ENCODE measurements at places on chromosomes 3 and 15.

GRCh38 chr3:130260918-130261317 lies 84.6 kb upstream of the COL6A5 start:
- DNase-seq: no peak

DNA sequence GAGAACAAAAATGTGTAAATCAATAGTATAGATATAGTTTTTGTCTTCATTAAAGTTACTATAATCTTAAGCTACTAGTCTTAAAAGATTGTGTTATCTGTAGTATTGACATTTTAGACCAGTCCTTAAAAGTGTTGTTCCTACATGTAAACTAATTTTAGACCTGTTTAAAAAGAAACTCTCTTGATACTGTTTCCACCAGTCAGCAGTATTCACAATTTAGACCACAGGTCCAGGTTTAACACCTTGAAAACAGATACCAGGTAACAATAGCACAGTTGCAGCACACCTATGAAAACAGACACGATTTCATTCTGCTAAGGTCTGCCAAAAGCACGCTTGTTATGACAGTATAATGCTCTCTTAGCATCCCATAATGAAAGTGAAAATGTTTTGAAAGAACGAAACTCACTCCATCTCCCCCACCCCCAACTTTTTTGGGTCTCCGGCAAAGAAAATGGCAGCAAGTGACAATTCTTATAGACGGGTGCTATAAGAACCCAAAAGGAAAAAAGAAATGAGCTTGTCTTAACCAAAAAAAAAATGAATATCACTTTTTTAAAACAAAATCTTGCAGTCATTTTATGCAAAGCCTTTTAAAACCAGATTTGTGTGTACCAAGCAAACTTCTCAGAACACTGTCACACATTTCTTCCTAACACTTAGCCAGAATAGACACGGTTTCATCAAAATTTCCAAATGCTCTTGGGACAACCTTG lies 1.6 kb downstream of the EIF4E3 start:
- DNase-seq: no peak

DNA sequence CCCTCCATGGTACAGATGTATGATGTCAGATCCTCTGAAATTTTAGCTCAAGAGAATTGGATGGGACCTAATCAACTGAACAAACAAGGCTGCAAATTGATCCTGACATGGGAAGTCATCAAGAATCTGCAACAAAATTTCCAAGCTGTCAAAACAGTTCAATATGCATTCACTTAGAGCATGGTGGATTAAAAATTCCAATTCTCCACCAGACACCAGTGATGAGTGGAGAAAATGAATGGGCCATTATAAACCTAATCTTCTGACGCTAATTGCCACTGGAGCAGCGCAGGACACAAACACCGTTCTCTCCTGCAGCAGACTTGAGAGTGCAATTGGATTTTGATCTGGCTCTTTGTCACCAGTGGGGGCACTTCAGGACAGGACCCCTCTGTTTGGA lies 94.2 kb downstream of the MINAR1 start:
- DNase-seq: no peak

DNA sequence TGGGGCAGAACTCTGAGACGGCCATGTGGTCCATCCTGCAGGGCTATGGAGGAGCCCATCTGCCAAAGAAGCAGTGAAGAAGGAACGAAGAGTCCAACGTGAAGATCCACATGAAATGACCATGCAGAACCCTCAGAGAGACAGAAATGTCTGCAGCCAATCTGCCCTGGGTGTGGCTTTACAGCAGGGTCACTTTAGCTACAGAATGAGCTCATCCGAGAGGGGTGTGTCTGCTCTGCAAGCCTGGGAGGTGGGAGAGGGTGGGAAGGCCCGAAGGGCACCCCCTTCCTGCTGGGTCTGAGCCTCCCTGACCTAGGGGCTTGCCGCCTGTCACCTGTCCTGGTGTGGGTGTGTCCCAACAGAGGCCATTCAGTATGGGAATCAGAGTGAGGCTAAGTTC lies 176.3 kb downstream of the ATP10A start:
- no peak for DNase-seq

- no peak for DNase-seq
These were observed at the start of gene ROBO1 for GRCh38 chr3:79767905-79768267. ROBO1 (minus strand) TSS chr3:79767998.

GRCh38 chr15:74375303-74375693 lies 7.9 kb upstream of the CYP11A1 start:
- DNase-seq: peak; percentile 94

GRCh38 chr3:99505646-99506269 lies 132.6 kb upstream of the COL8A1 start:
- DNase-seq: no peak

DNA sequence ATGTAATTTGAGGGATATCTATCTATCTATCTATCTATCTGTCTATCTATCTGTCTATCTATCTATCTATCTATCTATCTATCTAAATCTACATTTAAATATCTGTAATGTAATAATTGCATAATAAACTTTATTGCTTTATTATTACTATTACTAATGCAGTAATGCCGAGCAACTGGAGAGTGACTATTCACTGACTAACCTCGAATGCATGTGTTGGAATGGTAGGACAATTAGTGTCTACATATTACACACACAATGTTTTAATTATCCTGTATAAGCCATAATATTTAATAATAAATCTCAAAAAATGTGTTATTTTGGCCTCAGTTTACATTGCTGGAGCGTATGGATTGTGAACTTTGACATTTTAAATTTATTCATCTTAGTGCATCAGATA lies 25.2 kb upstream of the CNTN3 start:
- no peak for DNase-seq

DNA sequence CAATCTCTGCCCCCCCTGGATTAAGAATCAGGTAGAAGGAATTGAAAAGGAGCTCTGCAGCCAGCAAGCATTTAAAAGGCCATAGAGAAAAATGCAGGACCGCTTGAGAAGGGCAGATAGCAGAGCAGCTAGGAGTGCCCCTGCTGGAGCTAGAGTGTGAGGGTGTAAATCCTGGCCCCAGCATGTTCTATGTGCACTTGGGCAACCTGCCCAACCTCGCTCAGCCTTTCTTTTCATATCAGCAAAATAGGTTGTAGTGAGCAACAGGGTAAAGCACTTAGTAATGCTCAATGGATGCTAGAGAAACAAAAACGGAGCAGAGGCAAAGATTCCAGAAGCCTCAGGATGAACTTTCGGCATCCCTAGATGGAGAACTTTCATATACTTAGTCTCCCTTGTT lies 25.0 kb upstream of the THBS1 start:
- no peak for DNase-seq

DNA sequence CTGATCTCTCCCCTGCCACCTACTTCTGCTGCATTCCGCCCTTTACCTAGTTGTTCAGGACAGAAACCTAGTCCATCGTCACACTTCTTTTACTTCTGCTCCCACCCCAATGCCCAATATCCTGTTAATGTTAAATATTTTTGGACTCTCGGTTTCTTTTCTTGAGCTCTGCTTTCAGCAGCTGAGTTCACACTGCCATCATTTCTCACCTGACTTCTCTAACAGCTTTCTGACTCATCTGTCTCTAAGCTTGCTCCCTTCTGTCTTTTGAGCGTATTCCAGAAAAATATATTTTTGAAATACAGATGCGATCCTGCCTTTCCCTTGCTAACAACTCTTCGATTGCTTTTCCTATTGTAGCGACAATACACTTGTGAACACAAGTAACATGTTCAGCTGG lies 183.4 kb downstream of the KLHL25 start:
- DNase-seq: no peak

- no peak for DNase-seq
These were observed 11.6 kb downstream of the RPL15 start for GRCh38 chr3:23928524-23928923.

GRCh38 chr3:160973067-160973809 lies 131.9 kb downstream of the B3GALNT1 start:
- DNase-seq: no peak

DNA sequence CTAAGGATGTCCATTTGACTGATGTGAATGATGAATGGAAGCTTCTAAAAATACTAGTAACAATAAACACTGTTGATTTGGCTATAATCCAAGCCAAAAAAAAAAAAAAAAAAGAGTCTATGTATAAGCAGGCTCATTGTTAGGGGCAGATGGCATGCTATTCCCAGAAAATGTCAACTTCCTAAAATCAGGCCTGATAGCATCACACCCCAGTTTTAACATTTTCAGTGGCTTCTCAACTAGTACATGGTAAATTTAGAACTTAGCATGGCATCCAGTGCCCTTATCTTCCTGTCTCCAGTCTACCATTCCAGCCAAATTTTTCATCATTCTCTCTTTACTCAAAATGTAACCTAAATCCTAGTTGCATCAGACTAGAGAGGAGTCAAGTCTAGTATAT lies 288.2 kb upstream of the ZNF385D start:
- DNase-seq: no peak

GRCh38 chr3:66418475-66418931 lies 82.3 kb downstream of the LRIG1 start:
- DNase-seq: no peak

DNA sequence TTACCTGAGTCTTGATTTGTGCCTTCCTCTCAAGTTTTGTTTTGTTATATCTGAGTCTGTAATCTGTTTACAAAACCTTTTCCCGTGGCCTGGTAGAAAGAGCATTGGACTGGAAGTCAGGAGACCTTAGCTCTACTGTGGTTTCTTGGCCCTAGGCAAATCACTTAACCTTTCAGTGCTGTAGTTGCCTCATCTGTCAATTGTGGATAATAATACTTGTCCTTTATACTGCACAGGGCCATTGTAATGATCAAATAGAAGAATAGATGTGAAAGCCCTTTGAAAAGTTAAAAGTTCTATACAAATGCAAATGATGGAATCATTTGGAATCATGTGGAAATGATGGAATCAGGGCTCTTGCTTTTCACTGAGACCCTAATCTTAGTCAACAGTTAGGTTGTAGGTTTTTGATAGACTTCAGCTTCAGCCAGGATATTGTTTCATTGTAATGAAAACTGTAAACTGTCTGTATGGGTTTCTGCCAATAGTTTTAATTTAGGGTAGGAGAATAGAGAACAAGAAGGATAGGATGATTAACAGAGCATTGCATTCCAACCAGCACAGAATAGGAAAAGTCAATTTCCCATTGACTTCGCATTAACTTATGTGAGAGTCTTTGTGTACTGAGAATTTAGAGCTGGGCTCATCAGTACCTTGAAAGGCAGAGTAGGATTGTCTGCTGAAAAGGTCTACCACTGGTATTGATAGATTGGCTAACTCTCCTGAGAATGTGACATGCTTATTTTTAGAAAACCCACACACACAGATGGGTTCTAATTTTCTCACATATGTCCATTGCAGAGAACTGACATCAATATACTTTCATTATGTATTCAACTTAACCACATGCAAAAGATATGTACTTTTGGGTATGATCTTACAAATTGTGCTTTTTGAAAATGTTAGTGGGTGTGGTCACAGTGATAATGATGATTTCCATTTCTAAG lies 21.8 kb downstream of the MAP2K5 start:
- no peak for DNase-seq

DNA sequence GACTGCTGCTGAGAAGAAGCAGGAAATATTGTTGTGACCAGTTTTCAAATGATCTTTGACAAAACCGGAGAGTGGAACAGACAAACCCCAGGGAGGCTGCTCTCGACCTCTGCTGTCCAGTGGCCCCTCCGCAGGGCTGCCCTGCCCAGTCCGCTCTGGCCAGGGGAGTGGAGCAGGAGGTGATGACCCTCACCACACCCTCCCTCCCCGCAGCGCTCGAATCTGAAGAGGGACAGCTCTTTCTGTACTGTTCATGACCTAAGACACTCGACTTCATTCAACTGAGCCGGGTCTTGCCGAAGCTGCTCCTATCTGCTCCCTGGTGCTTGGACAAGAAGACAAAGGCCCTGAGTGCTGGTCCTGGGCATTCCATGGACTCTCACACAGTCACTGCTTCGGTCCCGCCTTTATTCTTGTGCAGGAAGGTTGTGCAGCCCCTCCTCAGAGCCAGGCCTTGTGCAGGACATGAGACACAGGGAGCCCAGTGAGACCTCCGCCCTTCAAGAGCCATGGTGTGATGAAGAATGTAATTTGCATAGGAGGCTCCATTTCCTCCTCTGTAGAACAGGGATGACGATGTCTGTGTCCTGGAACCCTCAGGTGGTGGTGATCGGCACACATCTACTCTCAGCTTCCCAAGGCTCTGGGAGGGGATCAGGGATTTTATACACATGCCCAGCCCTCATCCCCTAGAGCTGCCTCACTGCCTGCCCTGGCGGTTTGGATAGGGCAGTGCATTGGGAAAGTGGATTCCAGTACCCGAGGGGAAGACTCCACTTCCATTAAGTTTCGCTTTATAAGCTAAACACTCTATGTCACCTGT lies 97.1 kb upstream of the PRR20G start:
- peak; percentile 53 for DNase-seq

DNA sequence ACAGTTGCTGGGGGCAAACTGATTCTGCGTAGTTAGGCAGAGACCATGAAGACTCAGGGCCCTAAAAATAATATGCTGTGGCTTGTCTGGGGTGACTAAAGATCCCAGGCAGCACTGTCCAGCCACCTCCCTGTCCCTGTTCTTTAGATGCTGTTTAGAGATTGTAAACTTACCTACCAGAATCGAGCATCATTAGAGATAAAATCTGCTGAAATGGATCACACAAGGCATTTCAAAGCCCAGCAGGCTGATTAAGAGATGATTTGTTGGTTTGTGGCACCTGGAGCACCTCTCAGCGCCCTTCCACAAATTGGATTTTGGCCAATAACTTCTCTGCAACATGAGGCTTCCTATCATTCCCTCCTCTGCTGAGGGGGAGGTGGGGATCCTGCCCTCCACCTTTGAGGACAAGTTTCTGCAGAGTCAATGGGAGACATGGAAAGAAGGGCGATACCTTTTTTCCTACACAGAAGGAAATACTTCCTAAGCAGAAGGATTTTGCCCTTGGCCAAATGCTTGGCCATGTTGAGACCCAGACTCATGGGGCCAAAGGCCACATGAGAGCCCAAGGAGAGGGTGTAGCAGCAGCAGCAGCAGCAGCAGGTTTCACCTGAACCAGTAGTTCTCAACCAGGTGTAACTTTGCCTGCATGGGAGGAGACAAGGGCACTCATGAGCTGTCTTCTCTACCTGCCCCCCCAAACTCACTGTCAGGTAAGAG lies 37.5 kb downstream of the SEMA5B start:
- no peak for DNase-seq

DNA sequence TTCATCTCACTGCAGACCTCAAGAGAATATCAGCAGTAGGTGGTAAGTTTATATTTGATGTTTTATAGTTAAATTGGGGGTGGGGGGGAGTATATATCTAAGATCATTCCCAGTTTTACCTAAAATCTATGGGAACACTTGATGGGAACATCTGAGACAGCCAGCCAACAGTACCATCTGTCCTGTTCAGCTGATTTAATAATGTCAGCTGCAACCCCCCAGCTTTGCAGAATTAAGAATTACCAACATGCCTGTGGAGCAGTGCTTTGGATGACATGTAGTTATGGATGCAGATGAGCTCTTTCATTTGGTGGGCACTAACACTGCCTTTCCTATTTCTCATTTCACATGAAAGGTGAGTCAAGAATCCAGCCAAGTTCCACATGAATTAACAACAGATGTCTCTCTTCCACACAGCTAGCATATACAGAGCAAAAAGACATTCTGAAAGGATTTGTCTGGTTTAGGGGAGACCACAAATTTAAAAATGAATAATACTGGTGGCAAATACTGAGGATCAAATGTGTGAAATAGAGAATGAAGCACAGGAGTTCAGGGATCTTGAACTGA lies 76.2 kb downstream of the SETD5 start:
- DNase-seq: no peak

GRCh38 chr3:24496529-24497482 lies 2.2 kb upstream of the THRB start:
- DNase-seq: peak; percentile 92

- DNase-seq: no peak
These were observed 134.9 kb downstream of the GAP43 start for GRCh38 chr3:115758076-115758763.

- DNase-seq: peak; percentile 71
These were observed 29.1 kb downstream of the SLC6A6 start for GRCh38 chr3:14431452-14431916.

GRCh38 chr3:194967151-194968117 lies 281.8 kb downstream of the FAM43A start:
- DNase-seq: no peak

All from endodermal cell (in vitro differentiated cells).